ENCODE measurements at places on chromosomes 5 and 9. TPM values are rescaled to one million over a fixed set of nuclear protein-coding genes. Genes with fewer than 3 reads are reported as not detected.

The ANKRD18A gene
- total RNA-seq, result 14.3 TPM

- DNase-seq, result peak; percentile 85
- H3K36me3 ChIP-seq, result no peaks in the 10 kb centered on the region
- H3K27me3 ChIP-seq, result no peaks in the 10 kb centered on the region
- peaks cover 16% of the 10 kb centered on the region for H3K4me1 ChIP-seq
- H3K27ac ChIP-seq, result no peak overlapping the region
Measured at GRCh38 chr5:172274951-172275753, 8.4 kb downstream of the UBTD2 start.

DNA sequence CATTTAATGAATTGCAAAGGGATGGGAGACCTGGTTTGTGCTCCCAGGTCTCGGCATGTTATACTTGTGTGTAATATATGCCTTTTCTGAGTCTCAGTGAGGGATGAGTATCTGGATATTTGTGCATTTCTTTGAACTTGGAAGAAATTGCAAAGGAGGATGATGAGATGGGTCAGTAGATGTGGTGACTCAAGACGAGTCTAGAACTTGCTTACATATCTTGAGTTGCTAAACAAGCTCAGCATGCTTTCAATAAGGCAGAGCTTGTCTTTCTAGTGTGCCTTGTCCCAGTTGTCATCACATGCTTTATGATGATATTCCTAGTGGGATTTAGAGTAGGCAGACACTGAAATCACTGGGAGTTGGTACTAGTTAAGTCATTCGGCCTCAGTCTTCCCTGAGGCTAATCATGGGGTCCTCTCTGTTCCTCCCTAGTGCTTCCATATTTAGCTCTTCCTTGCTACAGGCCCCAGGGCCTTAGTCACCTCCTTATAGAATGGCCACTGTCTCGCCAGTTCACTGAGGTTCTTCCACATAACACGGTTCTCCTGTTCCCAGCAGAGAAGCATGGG is 222.3 kb downstream of the ARRDC3 start:
- peaks cover 12% of the 10 kb centered on the region for H3K4me1 ChIP-seq
- no peak overlapping the region for H3K4me3 ChIP-seq
- DNase-seq, result no peak
- H3K27me3 ChIP-seq, result no peaks in the 10 kb centered on the region
- H3K27ac ChIP-seq, result no peak overlapping the region
- no peaks in the 10 kb centered on the region for H3K36me3 ChIP-seq

DNA sequence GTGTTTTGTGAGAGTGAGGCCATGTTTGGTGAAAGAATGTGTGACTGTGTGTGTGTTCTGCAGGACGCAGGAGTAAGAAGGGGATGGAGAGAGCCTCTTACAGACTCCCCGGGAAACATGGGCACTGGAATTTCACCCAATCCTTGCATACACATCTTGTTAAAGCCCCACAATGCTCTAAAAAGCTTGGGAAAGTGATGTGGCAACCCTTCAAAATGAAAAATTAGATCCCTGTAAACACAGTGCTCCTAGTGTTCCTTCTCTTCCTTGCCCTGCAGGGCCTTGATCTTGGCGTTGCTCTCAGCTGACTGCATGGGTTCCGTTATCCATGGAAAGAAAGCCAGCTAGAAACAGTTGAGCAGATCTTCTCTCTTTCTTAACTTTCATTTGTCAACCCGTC is 701.7 kb downstream of the SEMA5A start:
- H3K27me3 ChIP-seq, result no peaks in the 10 kb centered on the region
- no peak overlapping the region for H3K27ac ChIP-seq
- H3K4me1 ChIP-seq, result no peaks in the 10 kb centered on the region
- H3K4me3 ChIP-seq, result no peak overlapping the region
- no peaks in the 10 kb centered on the region for H3K36me3 ChIP-seq
